ENCODE measurements at places on chromosomes 1 and 21.

- DNase-seq: no peak
Measured at GRCh38 chr1:116255486-116256285, 117.4 kb upstream of the ATP1A1 start.

DNA sequence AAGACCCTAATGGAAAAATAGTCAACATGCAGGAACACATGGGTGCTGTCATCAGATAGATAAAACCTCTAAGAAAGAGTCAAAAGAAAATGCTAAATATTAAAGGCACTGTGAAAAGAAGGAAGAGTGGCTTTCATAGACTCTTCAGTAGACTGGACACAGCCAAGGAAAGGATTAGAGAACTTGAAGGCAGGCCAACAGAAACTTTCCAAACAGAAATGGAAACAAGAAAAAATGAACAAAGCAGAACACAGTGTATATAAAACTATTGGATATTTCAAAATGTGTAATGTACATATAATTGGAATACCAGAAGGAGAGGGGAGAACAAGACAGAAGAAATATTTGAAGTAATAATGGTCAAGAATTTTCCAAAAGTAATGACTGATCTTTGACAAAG is 431.9 kb downstream of the MATN1 start:
- no peak for DNase-seq

- DNase-seq: no peak
Measured at GRCh38 chr1:8089535-8090228, 63.6 kb upstream of the ERRFI1 start.

- no peak for DNase-seq
Measured at GRCh38 chr1:109470245-109470644, 3.9 kb downstream of the SYPL2 start.

GRCh38 chr1:24910751-24911650 is 19.1 kb downstream of the RUNX3 start:
- DNase-seq: no peak

GRCh38 chr1:117757668-117758067 is 151.8 kb downstream of the TENT5C start:
- no peak for DNase-seq

DNA sequence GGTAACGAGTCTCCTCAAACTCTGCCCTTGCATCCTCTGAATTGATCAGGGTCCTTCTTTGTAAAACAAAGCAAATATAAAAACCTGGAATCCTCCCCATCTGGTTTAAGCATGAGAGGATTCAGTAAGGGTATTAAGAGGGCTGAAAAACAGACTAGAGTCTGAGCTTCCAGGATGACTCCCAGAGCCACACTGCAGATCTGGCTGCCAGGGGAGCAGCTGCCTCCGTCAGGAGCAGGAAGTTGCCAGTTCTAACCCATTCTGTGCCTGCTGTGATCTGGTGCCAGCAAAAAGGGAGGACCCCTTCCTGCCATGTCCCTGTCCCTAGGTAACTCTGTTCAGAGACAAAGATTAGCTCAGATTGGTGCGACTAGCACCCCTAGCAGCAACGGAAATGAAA is 27.5 kb downstream of the SERTAD4 start:
- no peak for DNase-seq

GRCh38 chr1:182977480-182977879 is 24.5 kb upstream of the SHCBP1L start:
- no peak for DNase-seq

GRCh38 chr1:202682477-202682876 is 27.8 kb downstream of the SYT2 start:
- no peak for DNase-seq

DNA sequence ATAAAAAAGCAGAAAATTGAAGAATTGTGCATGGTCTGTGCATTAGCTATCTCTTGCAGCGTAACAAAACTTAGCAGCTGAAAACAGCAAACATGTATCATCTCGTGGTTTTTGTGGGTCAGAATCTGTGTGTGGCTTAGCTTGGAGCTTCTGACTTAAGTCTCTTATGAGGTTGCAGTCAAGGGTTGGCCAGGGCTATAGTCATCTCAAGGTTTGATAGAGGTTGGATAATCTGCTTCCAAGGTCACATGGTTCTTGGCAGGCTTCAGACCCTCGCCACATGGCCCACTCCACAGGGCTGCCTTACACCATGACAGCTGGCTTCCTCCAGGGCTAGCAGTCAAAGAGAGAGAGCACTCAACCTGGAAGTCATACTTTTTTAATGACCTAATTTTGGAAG is 35.9 kb downstream of the CNST start:
- no peak for DNase-seq

DNA sequence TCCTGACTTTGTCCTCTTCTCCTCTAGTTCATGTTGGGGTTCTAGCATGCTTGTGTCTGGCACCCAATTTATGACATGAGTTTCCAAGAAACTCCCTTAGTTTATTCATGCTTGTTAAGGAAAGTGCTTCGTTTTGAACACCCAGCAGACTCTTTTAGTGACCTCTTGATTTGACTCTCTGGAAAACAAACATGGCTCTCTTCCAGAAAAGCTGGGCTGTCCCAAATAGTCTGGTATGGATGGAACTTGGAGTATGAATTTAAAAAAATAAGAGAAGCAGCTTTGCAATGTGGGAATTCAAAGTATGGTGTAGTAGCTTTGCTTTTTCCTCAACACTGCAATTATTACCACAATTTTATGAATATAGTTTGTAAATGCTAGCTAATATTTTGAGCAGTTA is 143.4 kb upstream of the C8B start:
- DNase-seq: no peak

DNA sequence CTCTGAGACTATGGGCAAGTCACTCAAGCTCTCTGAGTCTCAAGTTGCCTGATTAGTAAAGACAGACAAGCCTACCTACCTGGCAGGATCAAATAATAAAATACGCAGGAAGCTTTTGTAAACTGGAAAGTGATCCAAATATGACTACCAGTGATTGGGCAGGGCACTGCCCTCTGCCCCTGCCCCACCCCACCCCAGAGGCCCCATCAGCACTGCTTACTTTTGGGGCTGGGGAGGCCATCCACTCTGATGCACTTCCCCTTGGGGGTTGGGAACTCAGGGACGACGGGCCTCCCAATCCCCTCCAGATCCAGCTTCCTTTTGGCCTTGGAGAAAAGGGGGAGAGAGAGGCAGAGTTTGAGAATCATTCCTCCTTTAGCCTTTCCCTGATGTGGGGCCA is 6.9 kb downstream of the E2F2 start:
- DNase-seq: no peak

GRCh38 chr1:43705982-43706597 is 1.2 kb upstream of the ST3GAL3 start:
- DNase-seq: no peak

- DNase-seq: no peak
Measured at GRCh38 chr1:85339089-85339488, 62.7 kb upstream of the BCL10 start.

DNA sequence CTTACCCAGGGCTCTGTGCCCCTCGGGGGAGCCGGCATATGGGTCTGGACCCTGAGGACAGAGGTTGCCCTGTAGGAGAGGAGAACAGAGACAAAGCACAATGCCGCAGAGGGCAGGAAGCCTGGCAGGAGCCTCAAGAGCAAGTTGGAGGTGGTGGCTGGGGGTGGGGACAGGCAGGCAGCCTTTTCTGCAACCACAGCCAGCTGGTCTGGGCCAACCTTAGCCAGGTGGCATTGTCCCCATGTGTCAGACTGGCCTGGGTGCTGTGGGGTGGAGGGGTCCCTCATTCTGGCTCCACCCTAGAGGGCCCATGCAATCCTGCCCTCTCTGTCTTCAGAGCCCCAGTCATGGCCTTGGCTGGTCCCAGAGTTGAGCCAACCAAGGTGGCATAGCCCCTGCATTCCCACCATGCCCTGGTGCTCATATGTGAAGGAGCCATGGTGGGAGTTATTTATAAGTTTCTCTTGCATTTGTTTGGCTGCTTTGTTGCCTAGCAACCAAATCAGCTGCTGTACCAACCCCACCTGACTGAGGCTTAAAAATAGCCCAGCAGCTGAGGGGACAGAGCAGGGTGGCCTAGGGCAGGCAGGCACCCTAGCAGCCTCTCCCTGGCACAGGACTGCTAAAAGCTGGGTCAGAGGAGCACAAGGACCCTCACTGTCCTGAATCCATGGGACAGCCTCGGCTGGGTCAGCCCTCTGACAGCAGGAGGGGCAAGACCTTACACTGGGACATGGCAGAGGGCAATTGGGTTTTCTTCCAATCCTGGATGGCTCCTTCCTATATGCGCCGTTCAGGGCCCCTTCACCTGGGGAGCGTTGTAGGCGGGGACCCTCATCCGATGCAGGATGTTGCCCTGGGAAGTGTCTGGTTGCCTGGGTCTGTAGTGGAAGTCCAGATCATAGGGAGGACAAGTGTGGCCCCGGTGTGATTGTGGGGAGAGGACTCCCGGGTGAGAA is 19.5 kb downstream of the MAP7D1 start:
- DNase-seq: no peak

DNA sequence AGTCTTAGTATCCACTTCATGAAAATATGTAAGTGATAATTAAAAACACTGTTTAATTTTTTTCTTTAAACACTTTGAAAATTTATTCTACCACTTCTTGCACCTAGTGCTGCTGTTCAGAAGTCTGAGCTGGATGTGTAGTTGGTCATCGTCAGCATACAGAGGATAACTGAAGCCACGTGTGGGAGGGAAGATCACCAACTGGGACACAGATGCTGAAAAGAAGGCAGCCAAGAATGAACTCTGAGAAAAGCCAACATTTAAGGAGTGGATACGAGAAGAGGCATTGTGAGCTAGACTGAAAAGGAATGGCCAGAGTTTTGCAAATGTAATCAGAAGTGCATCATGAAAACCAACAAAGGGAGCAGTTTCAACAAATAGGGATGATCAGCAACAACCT is 24.6 kb upstream of the CLCA4 start:
- no peak for DNase-seq

- DNase-seq: no peak
Measured at GRCh38 chr1:236010443-236010842, 54.4 kb downstream of the NID1 start.

- DNase-seq: no peak
Measured at GRCh38 chr1:174916846-174917245, 82.9 kb upstream of the CACYBP start.

DNA sequence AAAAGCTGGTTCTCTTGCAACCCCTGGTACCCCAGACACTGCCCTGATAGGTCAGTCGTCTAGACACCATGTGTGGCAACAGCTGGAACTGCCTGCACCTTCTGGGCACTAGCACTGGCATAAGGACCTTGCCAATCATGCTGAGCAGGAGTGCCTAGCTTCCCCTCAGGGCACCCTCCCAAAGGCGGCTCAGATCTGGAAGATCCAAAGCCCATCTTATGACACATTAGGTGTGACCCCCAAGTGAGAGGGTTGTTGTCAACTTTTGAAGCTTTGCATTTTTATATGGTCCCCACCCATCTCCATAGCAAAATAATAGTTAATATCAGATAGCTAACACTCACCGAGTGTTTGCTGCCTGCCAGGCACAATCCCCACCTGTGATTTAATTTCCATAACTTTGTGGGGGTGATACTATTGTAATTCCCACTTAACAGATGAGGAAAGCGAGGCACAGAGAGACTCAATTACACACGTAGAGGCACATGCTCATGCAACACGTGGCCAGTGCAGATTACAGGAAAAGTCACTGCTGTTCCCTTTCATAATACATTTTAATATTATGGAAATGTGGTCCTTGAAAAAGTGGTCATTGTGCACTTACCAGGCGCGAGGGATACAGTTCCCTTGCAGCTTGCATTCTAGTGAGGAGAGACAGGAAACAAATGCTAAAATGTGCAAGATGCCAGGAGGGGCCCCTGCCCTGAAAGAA is 25.8 kb downstream of the EXOC8 start:
- no peak for DNase-seq

DNA sequence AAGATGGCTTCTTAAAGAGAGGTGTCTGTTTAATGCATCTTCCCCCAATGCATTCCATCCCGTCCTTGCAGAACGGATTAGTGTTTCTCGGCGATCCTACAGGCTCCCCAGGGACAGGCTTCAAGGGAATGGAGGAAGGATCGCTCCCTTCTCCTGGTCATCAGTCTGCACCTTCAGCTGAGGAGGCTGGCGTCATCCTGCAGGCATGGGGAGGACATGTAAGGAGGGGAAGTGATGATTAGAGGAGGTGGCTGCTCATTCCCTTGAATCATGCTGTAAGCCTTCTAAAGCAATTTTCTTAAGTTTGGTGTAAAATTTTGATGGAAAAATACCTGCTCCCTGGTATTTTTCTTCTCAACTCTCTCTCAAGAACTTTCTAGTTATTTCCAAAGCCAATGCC is 603.6 kb downstream of the NPHP4 start:
- DNase-seq: no peak

- DNase-seq: no peak
Measured at GRCh38 chr21:36945496-36946138, 20.9 kb downstream of the HLCS start.

GRCh38 chr21:16592381-16592780 is 862.6 kb downstream of the USP25 start:
- no peak for DNase-seq

- no peak for DNase-seq
Measured at GRCh38 chr21:42745511-42746239, 92.3 kb downstream of the PDE9A start.

GRCh38 chr1:34828611-34829010 is 30.9 kb downstream of the SMIM12 start:
- DNase-seq: no peak

GRCh38 chr1:222935239-222935900 is 120.5 kb downstream of the DISP1 start:
- DNase-seq: no peak

DNA sequence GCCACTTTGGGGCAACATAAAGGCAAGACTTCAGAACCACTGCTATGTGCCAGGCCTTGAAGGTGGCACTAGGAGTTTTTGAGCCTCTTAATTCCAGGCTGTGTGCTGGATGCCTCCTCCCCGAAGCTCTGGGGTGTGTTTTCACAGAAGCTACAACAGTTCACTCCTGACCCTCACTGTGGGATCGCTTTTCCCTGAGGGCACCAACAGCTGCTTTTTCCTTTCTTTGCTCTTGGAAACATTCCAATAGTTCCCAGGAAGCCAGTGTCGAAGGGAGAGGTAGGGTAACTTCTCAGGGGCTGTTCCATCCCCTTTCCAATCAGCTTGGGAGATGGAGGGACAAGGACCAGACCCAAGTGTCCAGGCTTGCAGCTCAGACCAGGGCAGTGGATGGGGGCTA is 153.4 kb downstream of the C1orf94 start:
- no peak for DNase-seq

- DNase-seq: no peak
Measured at GRCh38 chr21:45294509-45295291, 7.0 kb upstream of the POFUT2 start.

DNA sequence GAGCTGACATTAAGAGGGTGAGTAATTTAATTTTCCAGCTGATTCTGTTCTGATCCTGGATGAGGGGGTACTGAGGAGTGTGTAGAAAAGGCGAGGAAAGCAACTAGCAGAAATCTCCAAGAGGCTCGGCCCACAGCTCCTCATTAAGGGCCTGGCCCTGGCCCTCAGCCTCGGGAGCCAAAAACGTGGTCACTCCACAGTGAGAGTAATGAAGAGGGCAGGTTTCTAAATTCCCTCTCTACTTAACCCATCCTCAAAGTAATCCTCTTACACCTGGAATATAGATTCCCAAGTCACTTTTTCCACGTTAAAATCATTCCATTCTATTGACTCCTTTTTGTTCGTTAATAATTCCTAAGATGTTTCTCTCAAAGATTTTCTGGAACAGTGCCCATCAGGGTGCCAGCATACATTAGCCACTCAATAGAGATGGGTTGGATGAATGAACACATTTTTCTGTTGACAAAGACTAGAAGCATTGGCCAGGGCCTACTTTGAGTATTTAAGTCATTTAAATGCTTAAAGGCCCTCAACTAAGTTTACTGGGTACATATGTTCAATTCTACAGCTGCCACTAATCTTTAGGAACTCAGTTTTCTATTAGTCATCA is 1.1 kb upstream of the COL11A1 start:
- DNase-seq: no peak
